Mesothelial cell of epicardium (in vitro differentiated cells): ENCODE measurements at places on chromosomes 1 and 21. TPM values are rescaled to one million over a fixed set of nuclear protein-coding genes. Genes with fewer than 3 reads are reported as not detected.

DNA sequence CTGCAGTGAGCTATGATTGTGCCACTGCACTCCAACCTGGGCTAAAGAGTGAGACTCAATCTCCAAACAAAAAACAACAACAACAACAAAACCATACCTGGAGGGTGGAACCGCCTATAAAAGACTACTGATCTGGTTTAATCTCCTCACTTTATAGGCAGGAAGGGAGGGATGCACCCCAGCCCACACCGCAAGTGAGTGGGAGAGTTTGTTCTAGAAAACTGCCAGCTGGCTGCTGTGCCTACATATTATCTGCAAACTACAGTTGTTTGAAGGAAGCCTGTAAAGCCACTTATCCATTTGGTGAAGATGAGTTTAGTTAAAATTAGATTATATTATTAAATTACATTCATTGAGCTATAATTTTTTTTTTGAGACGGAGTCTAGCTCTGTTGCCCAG, 9.1 kb upstream of the SRSF10 start:
- DNase-seq, result no peak

GRCh38 chr1:152127673-152128072, 12.4 kb upstream of the TCHH start:
- DNase-seq, result no peak

The HPCA gene
- total RNA-seq, result 2.3 to 2.9 TPM (median 2.9 TPM) in 3 replicates

DNA sequence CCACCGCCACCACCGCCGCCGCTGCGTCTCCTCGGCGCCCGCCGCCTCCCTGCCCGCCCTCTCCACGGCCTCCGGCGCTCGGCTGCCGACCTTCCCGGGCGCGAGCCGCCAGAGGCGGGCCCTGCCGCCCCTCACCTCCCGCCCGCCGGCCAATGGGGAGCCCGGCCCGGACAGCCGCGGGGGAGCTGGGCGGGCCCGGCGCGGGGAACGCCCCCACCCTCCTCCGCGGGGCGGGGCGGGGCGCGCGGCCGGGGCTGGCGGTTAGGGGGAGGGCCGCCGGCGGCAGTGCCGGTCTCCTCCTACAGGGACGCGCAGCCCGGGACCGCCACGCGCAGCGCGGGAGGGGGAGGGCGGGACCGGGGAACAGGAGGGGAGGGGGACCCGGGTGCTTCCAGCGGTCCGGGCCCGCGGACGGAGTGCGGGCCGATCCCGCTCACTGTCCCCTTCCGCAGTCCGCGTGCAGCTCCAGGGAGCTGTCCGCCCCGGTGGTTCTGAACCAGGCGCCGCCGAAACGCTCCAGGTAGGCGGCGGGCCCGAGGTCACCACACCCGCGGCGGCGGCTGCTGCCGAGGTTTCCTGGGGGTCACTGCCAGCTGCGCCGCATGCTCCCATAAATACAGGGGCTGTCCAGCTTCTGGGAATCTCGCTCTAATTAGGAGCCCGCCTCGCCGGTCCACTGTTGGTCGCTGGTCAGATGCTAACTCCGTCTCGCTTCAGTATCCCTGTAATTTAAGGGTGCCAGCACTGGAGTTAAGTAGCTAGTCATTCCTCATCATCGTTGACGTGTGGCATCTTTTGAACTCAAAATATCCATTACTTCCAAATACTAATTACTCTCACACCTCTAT, at the start of gene PGBD5:
Gene PGBD5 (minus strand): TSS at position 87 of the 848 bp plus-strand sequence. CDS start 404 bp downstream, outside the sequence.
- DNase-seq, result peak; percentile 90

GRCh38 chr1:160078512-160079195, 2.7 kb upstream of the KCNJ9 start:
- no peak for DNase-seq
